ENCODE measurements at places on chromosomes 3 and 15.

GRCh38 chr15:63029676-63030075 is 12.9 kb upstream of the TPM1 start:
- no peak for DNase-seq

DNA sequence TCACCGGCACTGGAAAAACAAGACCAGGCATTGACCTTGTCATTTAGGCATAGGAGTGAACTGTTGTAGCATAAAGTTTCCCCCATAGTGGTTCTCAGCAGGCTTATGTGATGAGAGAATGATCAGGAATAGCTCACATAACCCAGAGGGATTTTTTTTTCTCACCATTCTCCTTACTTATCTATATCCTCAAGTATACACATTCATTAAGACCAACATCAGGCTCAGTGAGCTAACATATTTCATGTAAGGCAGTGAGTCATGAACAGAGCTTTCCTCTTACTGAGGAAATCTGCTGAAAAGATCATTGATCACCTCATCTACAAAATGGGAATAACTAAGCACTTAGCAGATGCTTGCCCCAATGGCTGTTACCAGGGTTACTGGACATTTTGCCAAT is 396.6 kb upstream of the TMCO5A start:
- DNase-seq, result no peak

DNA sequence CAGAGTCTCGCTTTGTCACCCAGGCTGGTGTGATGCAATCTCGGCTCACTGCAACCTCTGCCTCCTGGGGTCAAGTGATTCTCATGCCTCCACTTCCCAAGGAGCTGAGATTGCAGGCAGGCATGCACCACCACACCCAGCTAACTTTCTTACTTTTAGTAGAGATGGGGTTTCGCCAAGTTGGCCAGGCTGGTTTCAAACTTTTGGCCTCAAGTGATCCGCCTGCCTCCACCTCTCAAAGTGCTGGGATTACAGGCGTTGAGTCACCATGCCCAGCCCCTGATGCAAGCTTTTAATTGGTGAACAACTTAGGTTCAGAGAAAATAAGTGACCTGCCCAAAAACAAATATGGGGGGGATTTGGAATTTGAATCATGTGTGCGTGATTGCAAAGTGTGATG is 246.2 kb downstream of the LRTM1 start:
- no peak for DNase-seq

DNA sequence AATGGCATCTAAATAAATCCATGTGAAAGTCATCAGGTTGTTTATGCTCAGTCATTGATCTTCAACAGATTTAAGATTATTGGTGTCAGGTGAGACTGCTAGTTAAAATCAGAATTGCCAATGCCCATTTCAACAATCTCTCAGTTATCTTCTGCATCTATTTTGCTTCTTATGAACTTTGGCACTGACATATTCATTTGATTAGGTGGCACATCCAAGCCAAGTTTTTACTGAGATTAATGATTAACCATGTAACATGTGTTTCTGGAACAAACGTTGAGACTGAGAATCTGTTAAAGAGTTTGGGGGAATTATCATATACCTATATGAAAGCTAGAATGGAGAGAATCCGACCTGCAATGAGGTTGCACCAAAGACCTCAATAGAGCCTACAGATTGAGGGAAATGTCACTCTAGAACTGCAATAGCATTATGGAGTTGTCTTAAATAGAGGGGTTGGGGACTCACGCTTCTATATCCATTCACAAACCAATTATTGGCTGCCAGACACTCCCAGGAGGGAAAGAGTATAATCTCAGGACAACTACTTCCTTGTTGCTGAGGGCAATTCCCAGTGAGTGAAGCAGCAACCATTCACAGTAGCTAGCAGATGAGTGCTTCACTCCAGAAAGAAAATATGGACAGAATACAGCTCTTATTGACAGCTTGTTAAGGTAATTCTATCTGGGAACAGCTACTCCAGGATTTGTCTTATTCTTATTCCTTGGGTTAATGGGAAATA is 891.3 kb downstream of the SQOR start:
- DNase-seq, result no peak

GRCh38 chr3:87045473-87045872 is 54.5 kb upstream of the VGLL3 start:
- no peak for DNase-seq

DNA sequence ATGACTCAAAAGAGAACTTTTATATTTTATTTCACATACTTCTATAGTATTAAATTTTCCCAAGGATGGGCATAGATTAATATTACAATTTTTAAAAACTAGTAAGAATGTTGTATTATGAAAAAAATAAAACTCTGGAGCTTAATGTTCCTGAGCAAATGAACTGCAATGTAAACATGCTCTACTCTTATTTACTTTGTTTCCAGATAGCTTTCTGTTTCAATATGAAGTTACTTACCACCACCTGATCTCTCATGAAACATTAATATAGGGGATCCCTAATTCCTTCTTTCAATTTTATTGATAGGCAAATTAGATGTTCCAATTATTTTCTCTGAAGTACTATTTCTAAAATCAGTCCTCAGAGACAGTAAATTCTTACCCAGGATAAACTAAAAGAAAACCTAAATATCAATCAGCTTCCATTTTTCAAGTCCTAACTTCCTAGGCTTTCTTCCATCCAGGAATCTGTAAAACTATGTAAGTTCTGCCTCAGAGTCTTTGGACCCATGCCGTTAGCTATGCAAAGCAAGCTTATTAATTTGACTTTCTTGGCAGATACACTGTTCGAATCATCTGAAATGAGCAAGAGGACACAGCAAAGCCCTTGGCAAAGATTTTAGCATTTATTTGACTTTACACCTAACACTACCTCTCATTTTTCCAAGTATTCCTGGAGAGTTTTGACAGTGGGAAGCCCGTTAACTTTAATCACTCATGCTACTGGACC is 93.2 kb downstream of the PLCH1 start:
- DNase-seq, result no peak

DNA sequence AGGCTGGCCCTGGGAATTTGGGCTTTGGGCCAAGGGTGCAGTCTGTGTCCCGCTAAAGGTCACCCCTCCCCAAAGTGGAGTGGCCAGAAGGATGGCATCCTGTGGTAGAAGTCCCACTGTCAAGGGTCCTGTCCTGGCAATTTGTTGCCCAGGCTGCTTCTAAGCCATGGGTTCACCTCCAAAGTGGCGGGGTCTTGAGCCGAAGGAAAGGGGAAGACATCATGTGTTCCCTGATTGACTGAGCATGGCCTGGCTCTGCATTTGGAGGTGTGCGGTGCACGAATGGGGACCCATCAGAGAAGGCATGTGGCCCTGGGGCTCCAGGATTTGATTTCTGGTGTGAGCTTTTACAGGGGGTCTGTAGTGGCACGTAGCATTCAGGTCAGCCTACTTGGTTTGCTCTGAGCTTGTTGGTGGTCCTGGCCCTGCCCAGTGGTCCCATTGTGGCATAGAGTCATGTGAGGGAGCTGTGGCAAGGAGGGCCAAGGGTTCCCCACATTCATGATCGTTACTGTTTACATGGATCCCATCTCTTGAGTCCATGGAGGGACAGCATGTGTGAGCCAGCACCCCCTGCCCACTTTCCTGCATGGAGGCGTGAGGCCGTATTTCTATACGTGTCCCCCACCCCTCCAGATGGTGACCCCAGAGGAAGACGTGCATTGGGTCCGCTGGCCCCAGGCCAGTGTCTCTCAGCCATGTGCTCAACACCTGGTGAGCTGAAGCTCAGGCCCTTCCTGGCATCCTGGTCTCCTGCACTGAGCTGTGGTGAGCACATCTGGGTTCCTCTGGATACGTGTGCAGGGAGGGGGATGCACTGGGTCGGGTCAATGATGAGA is 225.1 kb downstream of the SNRPN start:
- no peak for DNase-seq

DNA sequence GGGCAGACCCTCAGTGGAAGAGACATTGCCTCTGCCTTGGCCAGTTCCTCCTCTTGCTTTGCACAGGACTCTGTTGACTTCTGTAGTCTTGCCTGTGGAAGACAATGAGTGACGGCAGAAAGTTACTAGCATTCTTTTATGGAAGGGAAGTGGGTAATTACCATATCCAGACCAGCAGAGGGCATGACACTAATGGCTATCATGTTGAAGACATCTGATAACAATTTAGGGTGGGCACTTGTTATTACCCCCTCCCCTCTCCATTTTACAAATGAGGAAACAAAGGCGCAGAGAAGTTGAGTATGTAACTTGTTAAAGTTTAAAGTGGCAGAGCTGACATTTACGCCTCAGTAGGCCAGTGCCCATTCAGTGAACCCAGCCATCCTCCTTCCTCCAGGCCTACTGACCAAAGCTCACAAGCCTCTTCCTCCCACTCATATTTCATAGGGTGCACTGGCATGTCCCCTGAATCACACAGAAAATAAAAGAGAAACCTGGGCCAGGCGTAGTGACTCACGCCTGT is 48.2 kb upstream of the FMN1 start:
- peak; percentile 89 for DNase-seq

- no peak for DNase-seq
Measured at GRCh38 chr3:151306168-151306810, 10.3 kb downstream of the GPR87 start.

DNA sequence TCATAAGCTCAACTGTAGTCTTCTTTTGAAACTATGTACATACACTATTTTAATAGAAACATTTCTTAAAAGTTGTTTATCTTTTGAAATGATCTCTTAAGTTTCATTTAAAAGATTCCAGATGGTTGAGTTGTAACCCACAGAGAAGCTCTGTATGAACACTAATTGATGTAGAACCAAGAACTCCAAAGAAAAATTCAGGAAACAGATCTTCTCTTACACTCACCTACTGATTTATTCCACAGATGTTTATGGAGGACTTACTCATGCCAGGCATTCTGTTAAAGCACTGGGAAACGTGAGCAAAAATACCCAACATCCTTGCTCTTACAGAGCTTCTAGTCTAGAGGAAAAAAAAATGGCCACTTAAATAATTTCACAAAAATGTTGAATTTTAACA is 551.1 kb downstream of the NAALADL2 start:
- peak; percentile 80 for DNase-seq

DNA sequence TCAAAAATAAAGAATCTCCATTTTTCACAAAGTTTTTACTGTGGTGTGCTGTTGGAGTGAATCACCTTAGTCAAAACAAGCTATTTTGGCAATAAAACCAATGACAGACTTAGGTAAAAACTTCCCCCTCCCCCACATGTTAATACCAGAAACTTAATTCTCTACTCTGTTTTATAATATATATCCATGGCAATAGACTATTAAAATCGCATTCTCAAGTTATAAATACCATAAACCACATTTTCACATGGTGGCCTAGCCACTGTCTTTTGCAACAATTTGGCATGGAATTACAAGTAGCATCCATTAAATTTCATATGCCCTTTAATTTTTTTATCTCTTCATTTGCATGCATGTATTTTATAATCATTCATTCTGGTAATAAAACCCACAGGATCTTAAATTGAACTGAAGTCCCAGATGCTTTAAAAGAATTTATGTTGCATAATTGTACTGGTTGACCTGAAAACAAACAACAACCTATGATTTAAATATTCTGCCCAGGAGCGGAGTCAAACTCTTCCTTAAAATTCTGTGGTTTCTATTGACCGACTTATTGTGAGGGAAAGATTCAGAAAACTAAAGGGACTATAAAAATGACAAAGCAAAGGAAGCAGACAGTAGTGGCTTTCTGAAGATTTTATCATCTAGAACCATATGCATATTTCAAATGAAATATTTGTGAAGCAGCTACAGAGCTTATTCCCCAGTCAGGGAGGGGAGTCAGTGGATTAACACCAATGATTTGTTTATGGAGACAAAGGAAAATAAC is 229.0 kb upstream of the TBL1XR1 start:
- peak; percentile 70 for DNase-seq

DNA sequence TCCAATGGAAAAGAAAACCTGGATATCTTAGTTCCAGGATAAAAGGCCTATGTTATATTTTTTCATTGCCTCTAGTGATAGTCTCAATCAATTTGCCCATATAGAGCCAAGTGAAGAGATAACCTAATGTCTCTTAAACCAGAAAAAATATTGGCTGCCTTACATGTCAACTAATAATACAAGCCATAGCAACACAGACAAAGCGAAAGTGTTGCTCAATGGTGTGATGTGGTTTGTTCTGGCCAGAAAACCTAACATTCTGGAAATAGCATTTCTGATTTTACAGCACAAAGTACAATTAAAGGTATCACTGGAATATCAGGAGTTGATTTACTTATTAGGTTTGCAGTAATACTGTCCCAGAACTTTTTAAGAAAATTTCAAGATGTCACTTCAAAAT is 101.5 kb downstream of the ATP8B4 start:
- no peak for DNase-seq

DNA sequence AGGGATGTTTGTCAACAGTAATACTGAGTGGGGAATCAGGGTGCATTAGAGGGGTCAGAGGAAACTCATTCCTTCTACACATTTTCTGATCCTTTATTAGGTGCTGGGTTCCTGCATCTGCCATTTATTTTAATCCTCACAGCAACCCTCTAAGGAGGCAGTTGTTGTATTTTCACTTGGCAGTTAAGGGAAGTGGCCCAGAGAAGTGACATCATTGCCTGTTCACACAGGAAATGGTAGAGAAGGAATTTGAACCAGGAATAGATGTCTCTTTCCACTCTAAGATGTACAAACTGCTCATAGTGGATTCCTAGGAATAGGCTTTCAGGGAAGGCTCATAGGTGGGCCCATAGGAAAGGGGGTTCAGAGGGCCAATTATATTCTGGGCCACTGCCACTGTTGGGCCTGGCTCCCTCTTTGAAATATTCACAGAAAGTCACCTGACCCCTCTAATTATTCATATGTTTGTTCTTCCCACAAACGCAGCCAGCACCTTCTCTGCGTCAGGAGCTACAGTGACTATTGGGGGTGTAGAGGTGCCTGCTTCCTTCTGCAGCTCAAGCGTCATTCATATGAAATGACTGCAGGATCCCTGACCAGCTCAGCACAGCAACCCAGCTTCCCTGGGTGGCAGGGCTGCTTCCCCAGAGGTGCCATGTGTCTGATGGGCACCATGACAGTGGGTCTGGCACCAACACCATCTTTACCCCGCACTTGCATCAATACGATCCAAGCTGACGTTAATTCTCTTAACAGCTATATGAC is 163.9 kb upstream of the SMAD3 start:
- peak; percentile 70 for DNase-seq

GRCh38 chr3:107384907-107385306 is 7.7 kb downstream of the CCDC54 start:
- DNase-seq, result no peak

DNA sequence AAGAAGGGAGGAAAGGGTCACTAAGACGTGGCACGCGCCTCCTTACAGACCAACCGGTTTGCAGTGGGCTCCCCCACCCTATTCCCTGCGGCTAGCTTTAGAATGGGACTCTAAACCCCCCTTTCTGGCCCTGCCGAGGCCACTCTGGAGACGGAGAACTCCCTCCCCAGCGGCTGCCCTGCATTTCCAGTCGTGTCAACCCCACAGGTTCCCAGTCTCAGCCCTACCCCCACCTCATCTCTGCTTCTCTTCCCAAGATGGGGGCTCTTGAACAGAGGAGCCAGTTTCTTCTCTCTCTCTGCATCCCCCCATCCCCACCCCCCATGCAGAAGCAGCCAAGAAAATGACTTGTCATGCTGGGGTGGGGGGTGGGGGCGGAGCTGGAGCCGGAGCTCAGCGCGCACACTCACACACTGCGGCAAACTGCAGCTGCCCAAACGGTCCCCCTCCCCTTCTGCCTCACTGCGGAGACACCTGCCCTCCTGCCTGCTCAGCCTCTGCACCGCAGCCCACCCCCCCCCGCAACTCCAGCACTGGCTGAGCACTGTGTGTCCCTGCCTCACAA is 871 bp downstream of the MAP1A start:
- peak; percentile 20 for DNase-seq

GRCh38 chr3:194064380-194065332 is 71.3 kb upstream of the HES1 start:
- no peak for DNase-seq

- peak; percentile 86 for DNase-seq
Measured at GRCh38 chr3:106826791-106827311, 550.4 kb upstream of the CCDC54 start.

GRCh38 chr3:52310861-52311575 is 5.1 kb upstream of the DNAH1 start:
- no peak for DNase-seq

All from M059J (cell line).